Left cardiac atrium (tissue), 4 donors: ENCODE measurements at places on chromosomes 2 and 18. TPM values are rescaled to one million over a fixed set of nuclear protein-coding genes. Genes with fewer than 3 reads are reported as not detected.

- DNase-seq = no peak
Observed at GRCh38 chr2:203394519-203395227, 66.5 kb downstream of the ABI2 start.

The NTSR2 gene
- total RNA-seq = not detected

DNA sequence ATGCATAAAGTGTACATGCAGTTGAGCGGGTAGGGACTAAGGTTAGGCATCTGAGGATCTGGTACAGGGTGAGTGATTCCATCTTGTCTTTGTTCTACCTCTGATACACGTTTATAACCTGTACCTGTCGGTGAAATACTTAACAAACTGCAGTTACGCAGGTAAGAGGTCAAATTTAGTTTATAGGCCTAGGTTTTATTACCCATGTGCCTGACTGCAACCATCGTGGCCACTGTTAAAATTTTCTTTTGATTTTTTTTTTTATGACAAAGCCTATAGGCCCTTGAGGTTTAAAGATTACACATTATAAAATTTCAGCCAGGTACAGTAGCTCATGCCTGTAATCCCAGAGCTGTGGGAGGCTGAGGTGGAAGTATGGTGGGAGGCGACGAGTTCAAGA is 15.4 kb upstream of the HNMT start:
- DNase-seq = no peak

GRCh38 chr2:155404433-155405002 is 706.0 kb downstream of the KCNJ3 start:
- no peak for DNase-seq

DNA sequence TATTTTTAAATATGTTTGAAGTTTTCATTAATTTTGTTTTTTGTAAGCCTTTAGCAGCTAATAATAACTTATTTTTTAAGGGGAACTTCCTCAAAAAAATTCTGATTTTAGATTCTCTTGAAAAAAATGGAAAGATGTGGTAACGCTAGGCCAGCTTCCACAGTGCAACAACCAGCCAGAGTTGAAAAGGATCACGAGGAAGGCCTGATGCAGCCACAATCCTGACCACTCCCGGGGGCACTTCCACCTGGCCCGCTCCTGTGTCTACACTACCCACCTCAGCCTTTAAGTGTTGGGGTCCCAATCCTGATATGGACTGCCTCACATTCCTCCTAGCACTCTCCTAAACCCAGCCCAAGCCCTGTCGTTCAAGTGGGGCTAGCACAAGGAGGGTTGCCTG is 101.1 kb downstream of the TMEM17 start:
- DNase-seq = no peak

The EML4 gene
- 8.5 TPM for total RNA-seq

The LRP1B gene
- 1.2 TPM for total RNA-seq

GRCh38 chr2:1571477-1572417 is 158.5 kb downstream of the TPO start:
- DNase-seq = no peak

The ABCA12 gene
- total RNA-seq = not detected

The SOWAHC gene
- total RNA-seq = 3.2 TPM

DNA sequence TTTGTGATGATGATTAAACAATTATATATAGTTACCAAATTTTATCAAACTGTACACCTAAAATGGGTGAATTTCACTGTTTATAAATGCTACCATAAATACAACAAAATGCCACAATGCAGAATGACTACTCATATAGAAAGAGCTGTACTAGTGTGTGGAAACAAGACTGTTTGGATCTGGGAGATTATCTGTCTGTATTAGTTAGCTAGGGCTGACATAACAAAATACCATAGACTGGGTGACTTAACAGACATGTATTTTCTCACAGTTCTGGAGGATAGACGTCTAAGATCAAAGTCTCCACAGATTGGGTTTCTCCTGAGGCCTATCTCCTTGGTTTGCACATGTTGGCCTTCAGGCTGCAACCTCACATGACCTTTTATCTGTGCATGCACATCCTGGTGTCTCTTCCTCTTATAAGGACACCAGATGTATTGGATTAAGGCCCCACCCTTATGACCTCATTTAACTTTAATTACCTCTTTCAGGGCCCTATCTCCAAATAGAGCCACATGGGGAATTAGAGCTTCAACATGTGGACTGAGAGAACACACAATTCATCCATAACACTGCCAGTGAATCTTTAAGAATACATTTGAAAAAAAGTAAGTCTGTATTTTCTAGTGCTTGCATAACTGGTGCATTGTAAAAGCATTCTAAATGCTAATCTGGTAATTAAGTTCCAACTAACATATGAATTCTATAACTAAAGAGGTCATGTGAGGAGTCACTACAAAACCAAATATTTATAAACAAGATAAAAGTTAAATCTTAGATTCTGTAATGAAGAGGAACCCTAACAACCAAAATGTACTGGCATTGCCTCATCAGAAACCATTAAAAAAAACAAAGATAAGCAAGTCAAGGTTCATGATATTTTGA is 699.6 kb downstream of the NYAP2 start:
- no peak for DNase-seq

DNA sequence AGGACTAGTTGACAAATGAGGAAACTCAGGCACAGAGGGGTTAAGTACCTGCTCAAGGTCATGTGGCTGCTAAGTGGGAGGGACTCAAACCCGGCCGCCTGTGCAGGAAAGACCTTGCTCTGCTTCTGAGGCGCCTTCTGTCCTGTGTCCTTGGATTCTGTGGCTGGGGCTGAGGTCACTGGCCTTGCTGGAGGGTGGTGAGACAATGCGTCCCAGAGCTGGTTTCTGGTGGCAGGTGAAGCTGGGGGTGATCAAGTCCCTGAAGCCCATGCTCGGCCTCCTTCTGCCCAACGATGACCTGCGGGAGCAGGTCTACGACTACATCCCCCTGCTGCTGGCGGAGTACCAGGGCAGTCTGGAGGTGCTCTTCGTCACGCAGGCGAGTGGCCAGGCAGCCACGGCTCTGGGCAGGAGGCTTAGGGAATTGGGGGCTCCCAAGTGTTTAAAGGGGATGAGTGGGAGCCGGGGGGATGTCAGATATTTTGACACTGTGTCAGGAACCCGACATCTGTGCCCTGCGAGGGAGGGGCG is 16.1 kb downstream of the MROH2A start:
- no peak for DNase-seq
